ENCODE measurements at places on chromosomes 5 and 9.

DNA sequence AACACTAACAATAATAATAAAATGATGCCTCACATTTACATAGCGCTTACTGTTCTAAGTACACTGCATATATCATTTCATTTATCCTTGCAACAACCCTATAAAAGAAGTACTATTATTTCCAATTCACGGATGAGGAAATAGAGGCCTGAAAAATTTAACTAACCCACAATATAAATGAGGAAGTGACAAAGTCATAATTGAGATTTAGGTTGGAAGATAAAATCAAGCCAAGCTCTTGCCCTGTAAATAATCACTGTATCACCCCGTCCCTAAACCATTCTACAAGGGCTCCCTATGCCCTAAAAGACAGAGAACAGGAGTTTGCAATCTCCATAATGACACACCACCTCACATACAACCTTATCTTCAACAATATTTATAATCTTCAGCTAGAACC, 49.6 kb downstream of the STRBP start:
- no peaks in the 10 kb centered on the region for H3K27me3 ChIP-seq
- no peak overlapping the region for H3K4me3 ChIP-seq
- no peaks in the 10 kb centered on the region for H3K4me1 ChIP-seq
- no peaks in the 10 kb centered on the region for H3K36me3 ChIP-seq
- no peak for DNase-seq

- peaks cover 11% of the 10 kb centered on the region for H3K4me1 ChIP-seq
- H3K27ac ChIP-seq = no peak overlapping the region
- no peak overlapping the region for H3K4me3 ChIP-seq
- H3K36me3 ChIP-seq = no peaks in the 10 kb centered on the region
- no peaks in the 10 kb centered on the region for H3K27me3 ChIP-seq
- DNase-seq = no peak
Observed at GRCh38 chr9:33471361-33471760, 2.4 kb downstream of the NOL6 start.

DNA sequence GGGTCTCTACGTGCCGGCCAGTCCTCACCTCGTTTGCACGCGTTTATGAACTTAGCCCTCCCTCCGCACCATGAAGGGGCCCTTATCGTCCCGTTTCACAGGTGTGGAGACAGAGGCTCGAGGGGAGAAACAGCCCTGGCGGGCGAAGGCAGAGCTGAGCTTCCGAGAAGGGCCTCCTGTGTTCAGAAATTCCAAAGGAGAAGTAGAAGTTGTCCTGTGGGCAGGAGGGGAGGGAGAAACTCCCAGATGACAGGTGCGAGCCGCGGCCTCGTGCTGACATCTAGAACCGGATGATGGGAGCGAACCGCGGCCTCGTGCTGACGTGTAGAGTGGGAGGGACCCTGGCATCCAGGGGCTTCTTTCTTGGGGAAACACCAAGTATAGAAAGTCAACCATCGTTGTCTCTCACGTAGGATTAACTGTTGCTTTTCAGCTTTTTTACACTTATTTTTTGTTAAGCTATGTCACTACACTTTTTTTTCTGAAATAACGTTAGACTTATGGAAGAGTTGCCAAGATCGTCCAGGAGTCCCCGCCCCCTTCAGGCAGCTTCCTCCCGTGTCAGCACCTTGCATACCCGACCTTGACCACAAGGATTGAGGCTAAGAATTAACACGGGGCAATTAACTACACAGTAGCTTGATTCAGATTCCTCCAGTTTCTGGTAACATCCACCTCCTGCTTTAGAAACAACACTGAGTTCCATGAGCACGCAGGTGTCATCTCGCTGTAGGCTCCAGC, 42.8 kb upstream of the NKD2 start:
- no peak for DNase-seq
- H3K27ac ChIP-seq = no peak overlapping the region
- H3K4me3 ChIP-seq = no peak overlapping the region
- H3K4me1 ChIP-seq = no peaks in the 10 kb centered on the region

DNA sequence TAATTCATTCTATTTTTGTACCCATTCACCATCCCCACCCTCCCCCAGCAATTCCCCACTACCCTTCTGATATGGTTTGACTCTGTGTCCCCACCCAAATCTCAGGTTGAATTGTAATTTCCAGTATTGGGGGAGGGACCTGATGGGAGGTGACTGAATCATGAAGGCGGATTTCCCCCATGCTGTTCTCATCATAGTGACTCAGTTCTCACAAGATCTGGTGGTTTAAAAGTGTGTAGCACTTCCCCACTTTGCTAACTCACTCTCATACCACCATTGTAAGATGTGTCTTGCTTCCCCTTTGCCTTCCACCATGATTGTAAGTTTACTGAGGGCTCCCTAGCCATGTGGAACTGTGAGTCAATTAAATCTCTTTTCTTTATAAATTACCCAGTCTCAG, 25.9 kb upstream of the TESK1 start:
- H3K36me3 ChIP-seq = no peaks in the 10 kb centered on the region
- no peak for DNase-seq

- peak overlapping the region; percentile 22 for H3K27ac ChIP-seq
- DNase-seq = no peak
- H3K36me3 ChIP-seq = no peaks in the 10 kb centered on the region
Observed at GRCh38 chr9:130262771-130263170, 2.8 kb upstream of the HMCN2 start.

GRCh38 chr5:156623381-156624040, 226.6 kb upstream of the PPP1R2B start:
- H3K27ac ChIP-seq = no peak overlapping the region
- no peak for DNase-seq
- peaks cover 3% of the 10 kb centered on the region for H3K4me1 ChIP-seq
- no peaks in the 10 kb centered on the region for H3K27me3 ChIP-seq

DNA sequence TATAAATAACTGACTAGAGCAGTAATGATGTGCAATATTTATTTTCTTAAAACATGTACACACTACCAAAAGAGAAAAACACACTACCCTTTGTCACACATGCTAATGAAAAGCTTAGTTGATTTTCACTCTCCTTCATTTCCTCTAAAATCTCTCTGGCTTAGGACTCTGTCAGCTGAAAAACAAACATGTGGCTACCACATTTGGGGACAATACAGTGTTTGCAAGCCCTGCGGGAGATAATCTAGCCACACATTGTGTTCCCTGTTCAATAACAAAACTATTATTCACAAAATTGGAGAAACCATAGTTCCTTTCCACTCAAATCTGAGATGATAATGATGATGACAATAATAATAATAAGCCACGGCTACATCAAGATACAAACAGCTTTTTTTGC, 3.5 kb upstream of the LOX start:
- peaks cover 5% of the 10 kb centered on the region for H3K27me3 ChIP-seq
- DNase-seq = no peak
- no peaks in the 10 kb centered on the region for H3K36me3 ChIP-seq
- no peak overlapping the region for H3K27ac ChIP-seq

DNA sequence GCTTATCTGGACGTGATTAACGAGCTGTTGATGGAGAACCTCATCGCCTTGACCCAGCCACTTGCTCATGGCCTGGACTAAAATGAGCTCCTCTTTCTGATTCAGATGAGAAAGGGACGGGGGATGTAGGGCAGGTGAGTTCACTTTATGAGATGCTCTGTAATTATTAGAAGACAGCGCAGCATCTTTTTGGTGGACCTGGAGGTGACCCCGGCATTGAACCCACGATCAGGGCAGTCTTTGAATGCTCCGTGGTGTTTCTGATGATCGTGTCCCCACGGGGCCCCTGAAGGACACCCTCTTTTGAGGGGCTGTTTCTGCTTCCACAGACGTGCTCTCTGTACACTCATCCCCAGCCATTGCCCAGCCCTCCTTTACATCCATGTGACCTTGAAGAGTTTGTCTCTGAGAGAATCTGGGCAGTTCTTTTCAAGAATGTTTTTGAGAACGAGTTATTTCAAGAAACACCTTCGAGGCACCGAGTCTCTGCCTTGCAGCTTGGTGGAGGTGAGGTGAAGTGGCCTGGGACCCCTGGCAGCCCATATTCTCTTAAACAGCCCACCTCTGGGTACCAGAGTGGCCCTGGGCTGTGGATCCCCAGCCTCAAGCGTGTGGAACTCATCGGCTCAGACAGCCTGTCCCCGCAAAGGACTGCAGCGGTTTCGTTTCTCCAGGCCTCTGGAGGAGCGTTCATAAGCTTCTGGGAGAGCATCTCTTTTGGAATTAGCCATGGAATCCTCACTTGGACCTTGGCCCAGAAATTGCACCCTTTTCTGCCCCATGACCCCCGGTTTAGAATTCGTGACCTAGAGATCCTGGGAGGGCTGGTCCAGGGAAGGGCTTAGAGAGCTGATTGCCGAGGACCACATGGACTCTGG, 50.3 kb downstream of the COL5A1 start:
- H3K4me3 ChIP-seq = no peak overlapping the region
- H3K36me3 ChIP-seq = no peaks in the 10 kb centered on the region
- H3K27me3 ChIP-seq = peaks cover 7% of the 10 kb centered on the region

- no peaks in the 10 kb centered on the region for H3K27me3 ChIP-seq
- H3K36me3 ChIP-seq = no peaks in the 10 kb centered on the region
- H3K4me1 ChIP-seq = peaks cover 25% of the 10 kb centered on the region
- H3K4me3 ChIP-seq = peak within 1 kb of the TSS; percentile 72
Observed at GRCh38 chr5:142108432-142109330, at the start of gene NDFIP1. TSS of gene NDFIP1 (plus strand) at chr5:142108779. CDS start at chr5:142108975, 196 bp downstream.

- H3K36me3 ChIP-seq = no peaks in the 10 kb centered on the region
- H3K4me3 ChIP-seq = no peak overlapping the region
- no peak overlapping the region for H3K27ac ChIP-seq
- no peaks in the 10 kb centered on the region for H3K27me3 ChIP-seq
- DNase-seq = no peak
Observed at GRCh38 chr5:133782736-133783135, 170.4 kb upstream of the FSTL4 start.

DNA sequence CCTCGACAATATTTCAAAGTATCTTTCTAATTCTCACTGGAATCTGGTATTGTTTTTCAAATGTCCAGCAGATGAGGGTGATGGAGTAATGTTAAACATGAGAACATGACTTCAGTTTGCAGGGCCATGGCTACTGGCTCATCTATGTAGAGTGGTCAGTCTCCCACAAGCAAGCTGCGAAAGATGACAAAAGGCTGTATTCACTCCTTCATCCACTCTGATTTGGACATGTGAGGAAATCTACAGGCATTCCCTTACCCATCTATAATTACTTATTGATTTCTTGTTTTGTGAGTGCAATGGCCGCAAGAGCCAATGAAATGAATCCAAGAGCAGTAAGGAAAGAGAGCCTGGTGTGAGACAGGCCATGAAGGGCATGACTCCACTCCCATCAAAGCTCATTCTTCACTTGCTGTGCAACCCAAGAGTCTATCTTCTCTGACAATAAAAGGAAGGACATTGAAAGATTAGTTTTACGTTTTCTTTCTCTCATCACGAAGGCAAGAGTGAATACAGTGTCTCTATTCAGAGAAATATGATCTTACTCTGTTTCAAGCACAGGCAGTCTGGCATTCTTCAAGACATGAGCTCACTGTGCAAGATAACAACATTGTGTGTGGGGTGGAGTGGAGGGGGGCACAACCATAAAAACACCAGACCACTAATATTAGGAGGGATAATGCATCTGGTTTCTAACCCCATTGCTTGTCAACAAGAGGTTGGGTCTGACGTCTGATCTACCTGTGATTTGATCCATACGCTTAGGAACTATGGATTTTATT, 249.6 kb upstream of the DAP start:
- H3K4me3 ChIP-seq = no peak overlapping the region
- no peaks in the 10 kb centered on the region for H3K36me3 ChIP-seq
- no peaks in the 10 kb centered on the region for H3K4me1 ChIP-seq
- no peak for DNase-seq
- no peak overlapping the region for H3K27ac ChIP-seq

DNA sequence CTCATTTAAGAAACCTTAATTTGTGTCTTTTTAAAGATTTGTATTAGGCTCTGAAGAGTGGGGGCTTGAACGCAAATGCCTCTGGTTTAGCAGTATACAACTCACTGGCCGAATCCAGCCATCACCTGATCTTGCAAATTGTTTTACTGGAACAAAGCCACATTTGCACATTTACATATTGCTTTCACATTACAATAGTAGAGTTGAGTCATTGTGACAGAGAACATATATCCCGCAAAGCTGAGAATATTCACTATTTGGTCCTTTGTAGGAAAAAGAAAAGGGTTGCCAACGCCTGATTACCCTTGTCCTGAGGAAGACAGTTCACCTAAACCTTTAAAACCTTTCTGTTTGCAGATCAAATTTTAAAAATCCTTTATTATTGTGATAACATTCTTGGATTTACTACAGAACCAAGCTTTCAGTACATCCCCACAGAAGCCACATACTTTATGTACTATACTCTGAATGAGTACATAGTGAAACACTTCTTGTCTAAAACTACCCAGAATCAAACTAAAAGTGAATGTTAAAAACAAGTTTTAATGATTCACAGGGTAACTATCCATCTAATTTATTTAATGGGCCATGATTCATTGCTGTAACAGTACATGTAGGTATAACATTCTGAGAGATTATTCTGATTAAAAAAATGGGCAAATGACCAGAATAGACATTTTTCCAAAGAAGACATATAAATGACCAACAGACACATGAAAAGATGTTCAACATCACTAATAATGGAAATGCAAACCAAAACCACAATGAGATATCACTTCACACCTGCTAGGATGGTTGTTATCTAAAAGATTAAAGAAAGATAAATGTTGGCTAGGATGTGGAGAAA, 161.0 kb downstream of the SLC25A46 start:
- DNase-seq = no peak
- no peaks in the 10 kb centered on the region for H3K27me3 ChIP-seq
- no peaks in the 10 kb centered on the region for H3K4me1 ChIP-seq
- H3K27ac ChIP-seq = no peak overlapping the region
- H3K36me3 ChIP-seq = no peaks in the 10 kb centered on the region

DNA sequence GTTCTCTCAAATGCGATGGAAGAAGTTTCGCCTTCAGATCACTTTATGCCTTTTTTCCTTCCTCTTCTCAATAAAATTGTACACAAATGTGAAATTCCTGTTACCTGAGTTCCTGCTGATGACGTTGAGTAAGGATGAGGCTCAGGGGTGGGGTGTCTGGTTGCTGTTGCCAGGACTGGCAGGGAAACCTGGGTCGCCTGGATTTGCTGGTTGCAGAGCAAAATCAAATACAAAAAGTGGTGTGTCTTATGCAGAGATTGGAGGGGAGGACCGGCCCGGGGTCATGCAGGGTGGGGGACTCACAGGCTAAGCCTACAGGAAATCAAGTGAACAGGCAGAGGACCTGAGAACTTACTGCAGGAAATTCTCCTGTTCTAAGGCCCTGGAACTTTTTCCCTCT, 39.2 kb downstream of the ANXA2R start:
- no peak for DNase-seq
- H3K4me1 ChIP-seq = no peaks in the 10 kb centered on the region
- no peak overlapping the region for H3K4me3 ChIP-seq
- H3K27me3 ChIP-seq = peaks cover 72% of the 10 kb centered on the region
- no peak overlapping the region for H3K27ac ChIP-seq
- H3K36me3 ChIP-seq = no peaks in the 10 kb centered on the region

GRCh38 chr5:60843936-60844905, at the start of gene ELOVL7:
TSS of gene ELOVL7 (minus strand) at chr5:60844269. CDS start at chr5:60787397, 56,872 bp downstream.
- DNase-seq = no peak
- peaks cover 8% of the 10 kb centered on the region for H3K4me1 ChIP-seq
- no peak within 1 kb of the TSS for H3K27ac ChIP-seq
- H3K27me3 ChIP-seq = peaks cover 41% of the 10 kb centered on the region

GRCh38 chr9:122975196-122975595, 34.4 kb downstream of the RABGAP1 start:
- peak overlapping the region; percentile 71 for H3K27ac ChIP-seq
- H3K4me3 ChIP-seq = no peak overlapping the region
- DNase-seq = no peak
- H3K4me1 ChIP-seq = peaks cover 25% of the 10 kb centered on the region
- H3K36me3 ChIP-seq = no peaks in the 10 kb centered on the region
- no peaks in the 10 kb centered on the region for H3K27me3 ChIP-seq

- no peaks in the 10 kb centered on the region for H3K4me1 ChIP-seq
- no peaks in the 10 kb centered on the region for H3K36me3 ChIP-seq
- no peaks in the 10 kb centered on the region for H3K27me3 ChIP-seq
- no peak for DNase-seq
- H3K27ac ChIP-seq = no peak overlapping the region
- H3K4me3 ChIP-seq = no peak overlapping the region
Observed at GRCh38 chr9:8371686-8372085, 572.1 kb upstream of the DMAC1 start.

Measured in gastrocnemius medialis (tissue), 4 donors.